Stimulated activated CD8-positive, alpha-beta memory T cell treated with anti-CD3 and anti-CD28 coated beads, Interleukin-7, amount 100 ng/mL, for 24 hours (primary cell): ENCODE measurements at places on chromosomes 5 and 9.

- no peak for DNase-seq
Observed at GRCh38 chr5:158303275-158303674, 444.3 kb upstream of the CLINT1 start.

- DNase-seq, result peak; percentile 27
Observed at GRCh38 chr9:96317335-96317980, 15.5 kb upstream of the HSD17B3 start.

DNA sequence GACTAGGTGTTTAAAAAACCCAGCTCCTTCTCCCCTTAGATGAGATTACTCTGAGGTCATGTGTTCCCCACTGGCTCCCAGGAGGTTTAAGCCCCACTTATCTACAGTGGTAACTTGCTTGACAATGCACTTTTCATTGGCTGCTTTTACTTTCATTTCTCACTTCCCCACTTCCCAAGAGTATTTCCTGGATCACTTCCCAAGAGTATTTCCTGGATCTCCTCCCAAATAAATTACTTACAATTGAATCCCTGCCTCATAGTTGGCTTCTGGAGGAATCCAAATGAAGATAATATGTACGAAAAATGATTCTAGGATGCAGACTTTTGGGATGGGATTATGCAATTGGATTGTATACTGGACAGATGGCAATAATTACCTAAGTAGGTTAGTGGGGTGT lies 47.1 kb upstream of the CHSY3 start:
- no peak for DNase-seq

DNA sequence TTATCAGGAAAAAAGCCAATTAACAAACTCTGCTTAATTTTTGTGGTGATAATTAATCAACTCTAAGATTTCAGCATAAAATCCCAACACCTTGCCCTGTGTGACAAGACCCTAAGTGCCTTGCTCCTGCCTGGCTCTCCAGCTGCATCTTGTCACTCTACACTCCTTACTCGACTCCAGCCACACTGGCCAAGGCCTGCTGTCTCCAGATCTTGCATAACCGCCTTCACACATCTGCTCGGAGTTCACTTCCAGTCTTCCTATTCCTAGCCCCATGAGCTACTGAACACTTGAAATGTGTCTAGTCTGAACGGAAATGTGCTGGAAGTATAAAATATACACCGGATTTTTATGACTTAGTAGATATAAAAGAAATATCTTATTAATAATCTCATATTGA lies 259.6 kb downstream of the EPB41L4A start:
- DNase-seq, result no peak

GRCh38 chr9:102867488-102867887 lies 127.6 kb upstream of the CYLC2 start:
- no peak for DNase-seq

DNA sequence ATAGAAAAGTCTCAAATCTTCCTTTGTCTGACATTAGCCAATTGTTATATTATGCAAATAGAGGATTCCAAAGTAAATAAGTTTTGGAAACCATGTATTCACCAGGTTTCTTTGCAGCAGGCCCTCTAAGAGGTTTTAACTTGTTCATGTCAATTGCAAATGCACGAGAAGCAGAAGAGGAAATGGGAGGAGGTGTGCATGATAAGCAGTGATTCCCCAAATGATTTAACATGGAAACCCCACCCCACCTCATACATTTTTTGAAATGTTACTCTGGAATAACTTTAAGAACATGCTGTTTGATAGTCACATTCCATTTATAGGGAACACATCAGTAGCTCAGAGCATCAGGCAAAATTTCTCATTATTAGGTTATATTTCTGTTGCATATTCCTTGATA lies 190.7 kb downstream of the DOCK8 start:
- DNase-seq, result no peak

- no peak for DNase-seq
Observed at GRCh38 chr5:127590156-127590722, 58.6 kb upstream of the CTXN3 start.

- DNase-seq, result no peak
Observed at GRCh38 chr5:108345541-108346171, 36.2 kb downstream of the FBXL17 start.

DNA sequence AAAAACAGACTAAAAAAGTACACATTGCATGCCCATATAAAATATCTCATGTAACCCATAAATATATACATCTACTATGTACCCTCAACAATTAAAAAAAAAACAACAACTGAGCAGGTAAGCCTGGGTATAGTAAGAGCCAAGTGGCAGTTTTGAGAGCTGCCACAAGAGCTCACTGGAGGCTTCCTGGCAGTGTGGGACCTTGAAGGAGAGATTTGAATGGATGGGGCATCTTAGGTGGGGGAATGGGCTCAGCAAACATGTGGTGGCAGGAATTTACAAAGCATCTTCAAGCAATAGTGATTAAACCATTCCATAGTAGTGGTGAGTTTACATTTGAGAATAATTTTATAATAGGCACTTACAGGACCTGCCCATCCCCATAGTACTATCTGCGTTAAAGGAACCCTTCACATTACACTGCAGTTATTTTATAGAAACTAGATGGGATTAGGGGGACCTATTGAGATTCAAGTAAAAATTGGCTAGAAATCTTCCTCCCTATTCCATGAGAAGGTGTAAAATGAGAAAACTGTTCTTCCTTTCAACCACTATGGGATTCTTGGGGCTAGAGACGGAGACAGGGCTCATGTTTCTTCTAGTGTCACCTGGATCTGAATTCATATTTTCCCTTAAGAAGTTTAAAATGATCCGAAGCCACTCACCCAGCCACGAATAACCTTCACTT lies 6.9 kb downstream of the MEGF10 start:
- DNase-seq, result no peak

GRCh38 chr5:71899865-71900342 lies 180.8 kb downstream of the CARTPT start:
- no peak for DNase-seq

GRCh38 chr5:111227801-111228200 lies 3.6 kb downstream of the CAMK4 start:
- DNase-seq, result no peak

GRCh38 chr9:15352306-15352705 lies 45.3 kb upstream of the TTC39B start:
- DNase-seq, result no peak

DNA sequence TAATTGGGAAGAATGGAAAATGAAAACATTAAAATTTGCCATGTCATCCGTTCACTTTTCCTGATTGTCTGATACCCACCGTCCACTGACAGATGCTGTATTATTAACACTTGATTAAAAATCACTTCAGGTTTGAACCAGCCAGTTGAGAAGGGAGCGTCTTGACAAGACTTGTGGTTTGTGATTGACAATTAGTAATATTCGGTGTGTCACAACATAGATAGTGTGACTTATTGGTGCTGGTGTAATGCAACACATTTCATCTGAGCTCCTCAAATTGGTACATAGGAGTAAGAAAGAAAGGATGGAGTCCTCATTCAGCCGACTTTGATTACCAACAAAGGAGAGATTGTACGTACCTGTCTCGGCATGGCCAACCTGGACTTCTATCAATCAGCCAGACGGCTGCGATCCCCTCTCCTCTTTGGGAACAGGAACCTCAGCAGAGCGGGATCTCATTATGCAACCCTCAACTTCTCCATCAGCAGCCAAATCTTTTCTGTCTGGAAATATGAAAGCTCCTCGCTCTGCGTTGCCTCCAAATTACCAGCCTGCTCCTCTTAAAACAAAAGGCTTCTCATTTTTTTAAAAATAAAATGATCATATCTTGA lies 211.7 kb upstream of the MVB12B start:
- no peak for DNase-seq

DNA sequence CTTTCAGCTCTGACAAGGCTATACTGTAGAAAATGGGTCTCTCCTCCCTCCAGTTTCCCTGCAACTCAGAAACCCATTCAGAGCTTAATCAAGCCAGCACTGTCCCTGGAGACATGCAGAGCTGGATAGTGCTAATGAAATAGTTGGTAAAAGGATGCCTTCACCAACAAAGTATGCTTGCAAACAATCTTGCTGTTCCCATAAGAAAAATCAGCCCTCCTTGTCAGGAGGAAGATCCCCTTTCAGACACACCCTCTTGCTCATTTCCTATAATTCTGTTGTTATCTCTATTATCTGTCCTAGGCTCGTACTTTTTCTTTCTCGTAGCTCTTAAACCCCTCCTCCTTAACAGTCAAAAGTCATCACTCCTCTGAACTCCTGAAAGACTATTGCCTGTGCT lies 9.9 kb upstream of the OSMR start:
- DNase-seq, result no peak

GRCh38 chr5:128406803-128407202 lies 131.2 kb downstream of the FBN2 start:
- no peak for DNase-seq

- no peak for DNase-seq
Observed at GRCh38 chr5:93612855-93613243, 29.8 kb downstream of the NR2F1 start.

DNA sequence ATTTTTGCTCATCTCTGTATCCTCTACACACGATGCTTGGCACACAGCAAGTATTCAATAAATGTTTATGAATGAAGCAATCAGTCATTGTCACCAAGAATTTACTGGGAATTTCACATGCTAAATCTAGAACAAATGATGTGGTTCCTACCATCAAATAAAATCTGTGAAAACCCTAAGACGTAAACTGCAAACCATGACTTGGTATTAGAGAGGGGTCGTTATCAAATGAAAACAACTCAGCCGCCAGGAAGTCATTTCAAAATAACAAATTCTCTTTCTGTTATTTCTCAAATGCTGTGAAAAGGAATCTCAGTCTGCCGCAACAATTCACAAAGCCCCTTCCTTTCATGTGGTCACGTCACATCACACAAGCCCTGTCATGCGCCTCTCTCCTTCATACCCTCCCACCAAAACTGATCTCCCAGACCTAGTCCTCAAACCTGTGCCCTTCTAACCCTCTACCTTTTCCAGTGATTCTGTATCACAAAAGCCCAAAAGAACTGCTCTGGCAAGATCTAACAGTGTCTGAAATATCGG lies 173.6 kb downstream of the DEPDC1B start:
- no peak for DNase-seq

DNA sequence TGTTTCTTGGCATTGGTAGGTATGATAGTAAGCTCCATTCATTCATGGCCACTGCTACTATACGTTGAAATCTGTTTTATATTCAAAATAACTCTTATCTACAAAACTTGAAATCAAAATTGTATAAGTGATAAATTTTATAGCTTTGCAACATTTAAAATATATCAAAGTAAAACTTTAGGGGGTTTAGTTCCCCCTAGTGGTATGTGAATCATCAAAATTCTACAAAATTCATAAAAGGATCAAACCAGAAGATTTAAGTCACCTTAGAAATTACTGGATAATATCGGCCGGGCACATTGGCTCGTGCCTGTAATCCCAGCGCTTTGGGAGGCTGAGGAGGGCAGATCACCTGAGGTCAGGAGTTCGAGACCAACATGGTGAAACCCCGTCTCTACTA lies 243.0 kb upstream of the CDH18 start:
- no peak for DNase-seq

DNA sequence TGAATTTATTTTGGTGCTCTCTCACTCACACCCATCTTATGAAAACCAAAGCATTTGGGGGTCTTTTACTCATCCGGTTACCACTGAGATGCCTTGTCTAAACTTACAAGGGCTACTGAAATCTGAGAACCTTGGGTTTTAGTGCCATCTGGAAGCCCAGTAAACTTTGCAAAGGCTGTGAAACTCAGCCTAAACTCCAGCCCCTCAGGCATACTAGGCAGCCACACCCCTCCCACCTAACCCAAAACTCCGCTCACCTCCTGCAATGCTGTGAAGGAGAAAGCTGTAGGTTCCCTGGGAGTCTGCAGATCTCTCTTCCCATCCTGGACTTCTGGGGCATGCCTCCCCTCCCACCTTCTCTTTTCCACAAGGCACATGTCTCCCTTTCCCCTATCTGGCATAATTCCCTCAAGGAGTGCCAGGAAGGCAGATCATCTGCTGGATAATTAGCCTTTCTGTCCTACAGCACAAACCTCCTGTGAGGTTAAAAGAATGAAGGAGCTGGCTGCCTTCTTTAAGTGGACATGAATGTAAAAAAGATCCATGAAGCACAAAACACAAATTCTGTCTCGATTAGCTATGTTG lies 71.5 kb upstream of the ANXA1 start:
- DNase-seq, result no peak

DNA sequence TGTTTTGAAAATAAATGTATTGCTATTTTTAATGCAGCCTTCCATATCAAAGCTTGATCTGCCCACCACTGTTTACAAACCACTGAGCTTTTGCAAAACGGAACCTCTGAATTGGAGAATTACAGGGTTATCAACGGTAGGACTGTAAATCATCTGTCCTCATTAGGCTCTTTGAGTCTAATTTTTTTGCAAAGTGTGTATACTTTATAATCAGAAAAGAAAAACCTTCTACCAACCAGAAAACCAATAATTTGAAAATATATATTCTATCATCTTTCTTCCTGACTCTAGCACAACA lies 6.8 kb upstream of the SLC2A8 start:
- no peak for DNase-seq

DNA sequence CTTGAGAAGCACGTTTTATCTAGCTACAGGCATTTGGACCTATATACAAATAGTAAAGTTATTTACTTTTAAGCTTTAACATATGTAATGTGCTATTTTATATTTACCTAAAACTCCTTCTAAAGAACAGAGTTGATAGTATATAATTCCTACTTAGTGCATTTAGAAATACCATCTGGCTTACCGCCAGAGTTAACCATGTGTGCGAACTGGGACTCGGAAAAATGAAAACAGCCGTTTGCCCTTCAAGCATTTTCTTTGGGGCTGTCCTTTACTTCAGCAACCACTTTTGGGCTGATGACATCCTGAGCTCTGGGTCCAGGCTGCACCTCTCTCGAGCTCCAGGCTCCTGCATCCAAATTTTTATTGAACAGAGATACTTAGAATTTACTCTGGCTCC lies 21.9 kb upstream of the DHFR start:
- DNase-seq, result no peak

- no peak for DNase-seq
Observed at GRCh38 chr9:136543830-136544547, 1.9 kb downstream of the NOTCH1 start.

DNA sequence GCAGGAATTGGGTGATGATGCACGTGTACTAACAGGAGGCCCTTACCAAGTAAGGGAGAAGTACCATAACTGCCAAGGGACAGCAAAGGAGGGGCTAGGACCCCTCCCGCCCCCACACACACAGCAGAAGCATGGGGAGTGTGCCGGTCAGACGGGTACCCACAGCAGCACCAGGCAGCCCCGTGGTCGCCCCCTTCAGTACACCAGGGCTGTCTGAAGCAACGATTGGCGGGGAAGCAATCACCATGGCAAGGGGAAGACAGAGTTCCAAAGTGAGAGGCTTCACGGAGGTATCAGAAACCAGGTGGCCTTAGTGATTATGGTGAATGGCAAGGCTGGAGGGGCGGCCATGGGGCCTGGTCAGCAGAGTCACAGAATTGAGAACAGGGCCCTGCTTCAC lies 72.2 kb downstream of the CAMSAP1 start:
- no peak for DNase-seq

GRCh38 chr5:16489322-16489791 lies 23.8 kb upstream of the ZNF622 start:
- no peak for DNase-seq

DNA sequence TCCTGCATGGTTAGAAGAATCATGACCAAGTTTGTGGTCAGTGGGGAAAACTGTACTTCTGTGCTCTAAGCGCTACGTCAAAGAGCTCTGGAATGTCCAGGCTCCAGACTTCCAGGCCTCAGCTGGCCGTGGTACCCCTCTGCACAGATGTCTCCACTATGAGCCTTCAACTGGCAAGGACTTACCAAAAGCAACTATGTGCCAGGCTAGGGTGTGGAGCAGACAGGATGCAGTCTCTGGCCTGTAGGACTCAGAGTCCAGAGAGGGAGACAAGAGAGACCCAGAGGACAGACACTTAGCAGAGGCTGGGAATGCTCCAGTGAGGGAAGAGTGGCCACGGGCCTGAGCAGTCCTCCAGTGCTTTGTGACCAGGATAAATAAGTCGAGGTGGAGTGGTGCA lies 31.0 kb upstream of the TCF7 start:
- DNase-seq, result no peak
